Substantia nigra (tissue), 51 donors: ENCODE measurements at places on chromosomes 6 and 20.

DNA sequence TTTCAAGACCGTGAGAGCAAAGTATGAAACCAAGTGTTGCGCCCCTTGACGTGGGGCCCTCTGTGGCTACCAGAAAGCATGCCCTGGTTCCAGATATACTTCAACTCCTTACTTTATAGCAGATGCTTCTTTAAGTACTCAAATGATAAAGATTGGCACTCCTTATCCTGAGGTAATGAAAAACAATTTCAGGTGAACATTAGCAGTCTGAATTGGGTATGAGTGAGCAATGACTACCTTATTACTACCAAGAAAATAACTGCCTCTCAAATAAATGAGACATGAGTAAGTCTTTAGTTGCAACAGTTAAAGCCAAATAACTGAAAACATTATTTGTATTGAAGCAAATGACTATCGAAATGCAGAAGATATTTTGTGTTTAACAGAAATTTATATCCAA lies 408.7 kb downstream of the MMUT start:
- no peak for DNase-seq

DNA sequence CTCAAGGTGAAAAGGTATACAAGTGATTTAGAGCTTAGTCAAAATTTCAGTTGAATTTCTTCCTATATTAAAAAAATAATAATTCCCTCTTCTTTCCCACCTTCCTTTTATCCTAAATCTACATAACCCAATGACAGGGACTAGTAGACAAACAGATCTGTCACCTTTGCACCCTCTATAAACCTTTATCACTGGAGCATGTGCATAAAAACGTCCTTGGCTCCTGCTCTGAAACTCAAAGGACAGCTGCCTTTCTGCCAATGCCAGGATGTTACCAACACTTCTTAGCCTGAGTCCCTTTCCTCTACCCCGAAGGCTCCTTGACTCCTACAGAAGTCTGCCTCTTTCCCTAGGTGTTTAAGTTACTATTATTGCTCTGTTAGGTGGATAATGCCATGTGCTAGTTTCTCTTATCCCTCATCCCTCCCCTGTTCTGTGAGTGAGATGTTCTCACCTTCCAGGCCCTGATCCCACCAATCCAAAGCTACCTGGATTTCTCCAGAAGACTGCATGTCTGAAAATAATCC lies 4.3 kb downstream of the CLVS2 start:
- no peak for DNase-seq

GRCh38 chr6:134065706-134066105 lies 13.3 kb upstream of the SLC2A12 start:
- DNase-seq: no peak

- no peak for DNase-seq
These were observed 123.6 kb downstream of the ISM1 start for GRCh38 chr20:13344671-13345070.

- no peak for DNase-seq
These were observed 103.1 kb upstream of the POPDC3 start for GRCh38 chr6:105282631-105283585.

DNA sequence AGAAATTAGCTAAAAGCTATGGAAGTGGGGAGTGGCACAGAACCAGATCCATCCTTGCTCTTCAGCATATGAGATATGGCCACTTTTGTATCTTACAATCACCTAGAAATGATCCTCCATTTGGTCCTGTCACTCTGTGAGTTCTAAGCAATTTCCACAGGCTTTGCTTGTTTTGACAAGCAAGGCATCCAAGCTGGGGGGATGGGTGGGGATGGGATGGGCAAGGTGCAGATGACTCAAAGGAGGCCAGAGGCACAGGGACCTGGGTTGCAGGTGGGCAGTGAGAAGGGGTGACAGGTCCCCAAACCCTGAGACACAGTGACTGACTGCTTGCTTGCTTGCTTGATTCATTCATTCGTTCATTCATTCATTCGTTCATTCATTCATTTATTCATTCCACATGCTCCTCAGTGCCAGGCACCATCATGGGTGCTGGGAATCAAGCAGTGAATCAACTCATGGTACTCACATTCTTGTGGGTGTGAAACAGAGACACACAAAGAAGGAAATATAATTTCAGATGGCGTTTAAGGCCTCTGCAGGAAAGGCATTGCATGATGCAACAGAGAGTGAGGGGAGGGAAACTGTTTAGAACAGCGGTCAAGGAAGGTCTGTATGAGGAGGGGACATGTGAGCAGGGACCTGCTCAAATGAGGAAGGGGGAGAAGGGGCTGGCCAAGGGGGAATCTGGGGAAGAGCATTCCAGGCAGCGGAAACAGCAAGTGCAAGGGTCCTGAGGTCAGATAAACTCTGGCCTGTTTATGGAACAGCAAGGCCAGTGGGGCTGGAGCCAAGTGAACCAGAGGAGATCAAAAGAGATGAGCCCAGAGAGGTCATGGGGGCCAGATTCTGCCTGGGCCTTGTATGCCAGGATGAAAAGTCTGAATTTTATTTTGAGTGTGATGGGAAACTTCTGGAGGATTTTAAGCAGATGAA lies 3.4 kb downstream of the KCNB1 start:
- no peak for DNase-seq

GRCh38 chr6:35044761-35045421 lies 96.2 kb downstream of the TCP11 start:
- no peak for DNase-seq
